NCI-H1092 (cell line): ENCODE measurements at places on chromosomes 6 and 20.

- no peak for DNase-seq
These were observed 56.6 kb upstream of the TBC1D7 start for GRCh38 chr6:13384966-13385365.

DNA sequence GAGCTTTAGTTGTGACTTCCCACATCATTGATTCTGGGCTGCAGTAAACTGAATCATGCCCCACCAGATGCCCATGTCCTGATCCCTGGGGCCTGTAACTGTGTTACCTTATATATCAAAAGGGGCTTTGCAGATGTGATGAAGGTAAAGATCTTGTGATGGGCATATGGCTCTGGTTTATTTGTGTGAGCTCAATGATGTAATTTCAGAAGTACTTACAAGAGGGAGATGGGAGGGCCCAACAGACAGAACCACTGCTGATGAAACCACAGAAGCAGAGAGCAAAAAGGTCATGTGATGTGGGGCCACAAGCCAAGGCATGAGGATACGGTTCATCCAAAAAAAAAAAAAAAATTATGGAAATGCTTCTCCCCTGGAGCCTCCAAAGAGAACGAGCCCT lies 118.7 kb downstream of the TOX2 start:
- DNase-seq, result no peak

DNA sequence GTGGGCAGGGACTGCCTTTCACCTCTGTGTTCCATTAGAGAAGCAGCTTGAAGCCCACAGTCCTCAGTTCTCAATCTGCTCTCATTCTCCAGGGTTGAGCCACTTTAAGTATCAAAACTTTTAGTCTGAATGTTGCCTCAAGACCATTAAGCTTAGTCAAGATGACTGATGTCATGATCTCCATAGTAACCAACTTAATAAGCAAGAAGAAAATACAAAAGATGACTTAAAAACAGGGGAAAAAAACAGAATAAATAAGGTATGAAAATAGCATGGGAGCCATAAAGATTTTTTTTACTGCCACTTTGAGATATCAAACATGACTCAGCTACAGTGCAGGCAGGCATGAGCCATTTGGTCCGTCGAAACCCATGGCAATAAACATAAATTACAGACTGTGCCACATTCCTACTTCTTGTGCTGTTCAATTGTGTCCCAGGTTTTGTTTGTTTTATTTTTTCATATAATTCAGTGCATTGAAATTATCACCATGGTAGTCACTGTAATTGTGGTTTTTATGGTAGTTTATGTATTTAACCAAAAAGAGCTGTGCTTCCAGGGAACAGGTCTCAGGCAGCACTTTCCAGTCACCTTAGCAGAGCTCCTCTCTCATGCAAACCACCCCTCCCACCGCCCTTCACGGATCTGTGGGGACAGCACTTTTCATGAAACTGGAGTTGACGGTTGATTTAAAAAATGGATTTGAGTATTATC lies 156.5 kb upstream of the INSM1 start:
- no peak for DNase-seq

DNA sequence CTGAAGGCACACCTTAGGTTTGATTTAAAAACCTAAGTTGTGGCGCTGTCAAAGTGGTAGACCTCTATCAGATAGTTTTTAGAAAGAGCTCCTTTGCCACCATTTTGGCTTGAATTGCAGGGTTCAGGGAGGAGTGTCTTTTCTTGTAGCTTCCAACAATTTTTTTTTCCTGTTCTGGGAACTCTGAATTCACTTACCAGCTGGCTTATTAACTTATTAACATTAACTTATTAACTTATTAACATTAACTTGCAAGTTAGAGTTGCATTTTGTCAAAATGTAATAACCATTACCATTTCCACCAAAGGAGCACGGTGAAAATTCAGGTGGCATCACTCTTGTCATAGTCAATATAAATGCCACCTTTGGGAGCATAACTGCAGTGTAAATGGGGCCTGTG lies 181.9 kb downstream of the ISM1 start:
- no peak for DNase-seq

DNA sequence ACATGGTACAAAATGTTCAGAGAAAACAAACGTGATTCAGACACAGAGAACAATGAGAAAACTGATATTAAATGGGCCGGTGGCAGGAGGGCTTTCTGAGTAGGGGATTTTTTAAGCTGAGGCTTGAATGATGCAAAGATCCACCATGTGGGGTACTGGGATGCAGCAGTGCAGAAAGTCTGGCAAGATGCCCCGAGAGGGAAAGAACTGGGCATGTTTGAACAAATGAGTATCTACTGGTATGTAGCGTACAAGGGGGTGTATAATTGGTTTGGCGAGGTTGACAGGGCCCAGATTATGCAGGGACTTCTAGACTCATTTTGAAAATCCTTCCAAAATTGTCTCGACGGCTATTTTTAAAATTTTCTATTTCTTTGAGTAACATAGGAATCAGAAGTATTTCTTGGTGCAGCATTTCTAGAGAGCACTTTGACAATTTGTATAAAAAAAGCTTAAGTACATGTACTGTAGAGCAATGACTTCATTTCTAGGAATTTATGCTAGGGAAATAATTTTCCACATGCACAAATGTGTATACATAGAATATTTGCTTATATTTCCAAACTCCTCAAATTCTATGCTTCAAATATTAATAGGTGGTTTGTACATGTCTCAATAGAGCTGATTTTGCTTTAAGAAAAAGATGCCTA lies 119.6 kb upstream of the DOK5 start:
- DNase-seq, result no peak

GRCh38 chr6:111842271-111842822 lies 30.9 kb downstream of the FYN start:
- DNase-seq, result no peak

- DNase-seq, result no peak
These were observed 288.0 kb downstream of the ADGB start for GRCh38 chr6:146886587-146887446.

GRCh38 chr6:170114956-170115855 lies 175.7 kb downstream of the DLL1 start:
- DNase-seq, result peak; percentile 70

- DNase-seq, result no peak
These were observed 7.2 kb downstream of the FYN start for GRCh38 chr6:111865909-111866546.

DNA sequence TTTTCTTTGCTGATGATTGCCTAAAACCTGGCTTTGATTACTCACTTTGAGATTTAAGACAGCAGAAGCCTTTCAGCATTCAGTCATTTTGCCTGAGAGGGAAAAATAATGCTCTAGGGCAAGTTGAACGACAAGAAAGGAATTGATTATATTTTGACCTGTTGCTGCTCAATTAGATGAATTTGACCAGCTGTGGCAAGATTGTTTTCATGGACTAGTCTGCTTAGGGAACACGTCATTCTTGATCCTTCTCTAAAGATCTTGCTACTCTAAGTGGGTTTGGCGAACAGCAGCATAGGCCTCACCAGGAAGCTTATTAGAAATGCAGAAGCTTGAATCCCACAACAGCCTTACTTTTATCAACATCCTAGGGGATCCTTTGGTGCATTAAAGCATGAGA lies 59.7 kb upstream of the PHACTR1 start:
- no peak for DNase-seq

- DNase-seq, result no peak
These were observed 78.9 kb upstream of the BEND6 start for GRCh38 chr6:56875961-56876360.
